Activated naive CD4-positive, alpha-beta T cell treated with anti-CD3 and anti-CD28 coated beads, Interleukin-2, amount 50 U/mL, for 72 hours (primary cell): ENCODE measurements at places on chromosomes 3 and 15.

DNA sequence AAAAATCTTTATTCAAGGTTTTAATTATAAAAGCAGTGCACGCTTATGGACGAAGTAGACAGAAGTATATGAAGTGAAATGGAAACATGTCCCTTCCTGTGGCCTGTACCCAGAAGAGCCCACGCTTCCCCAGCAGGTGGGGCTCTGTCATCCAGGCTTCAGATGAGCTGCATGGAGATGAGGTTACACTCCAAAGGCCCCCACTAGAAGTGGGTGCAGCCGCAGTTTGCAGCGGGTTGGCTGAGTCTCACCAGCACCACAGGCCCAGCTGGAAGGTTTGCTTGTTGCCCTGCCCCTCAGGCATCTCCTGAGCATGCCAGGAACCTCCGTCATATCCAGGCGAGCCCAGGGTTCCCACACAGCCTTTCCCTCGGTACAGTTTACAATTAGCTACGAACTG, 33.1 kb downstream of the PRR20G start:
- DNase-seq: no peak

DNA sequence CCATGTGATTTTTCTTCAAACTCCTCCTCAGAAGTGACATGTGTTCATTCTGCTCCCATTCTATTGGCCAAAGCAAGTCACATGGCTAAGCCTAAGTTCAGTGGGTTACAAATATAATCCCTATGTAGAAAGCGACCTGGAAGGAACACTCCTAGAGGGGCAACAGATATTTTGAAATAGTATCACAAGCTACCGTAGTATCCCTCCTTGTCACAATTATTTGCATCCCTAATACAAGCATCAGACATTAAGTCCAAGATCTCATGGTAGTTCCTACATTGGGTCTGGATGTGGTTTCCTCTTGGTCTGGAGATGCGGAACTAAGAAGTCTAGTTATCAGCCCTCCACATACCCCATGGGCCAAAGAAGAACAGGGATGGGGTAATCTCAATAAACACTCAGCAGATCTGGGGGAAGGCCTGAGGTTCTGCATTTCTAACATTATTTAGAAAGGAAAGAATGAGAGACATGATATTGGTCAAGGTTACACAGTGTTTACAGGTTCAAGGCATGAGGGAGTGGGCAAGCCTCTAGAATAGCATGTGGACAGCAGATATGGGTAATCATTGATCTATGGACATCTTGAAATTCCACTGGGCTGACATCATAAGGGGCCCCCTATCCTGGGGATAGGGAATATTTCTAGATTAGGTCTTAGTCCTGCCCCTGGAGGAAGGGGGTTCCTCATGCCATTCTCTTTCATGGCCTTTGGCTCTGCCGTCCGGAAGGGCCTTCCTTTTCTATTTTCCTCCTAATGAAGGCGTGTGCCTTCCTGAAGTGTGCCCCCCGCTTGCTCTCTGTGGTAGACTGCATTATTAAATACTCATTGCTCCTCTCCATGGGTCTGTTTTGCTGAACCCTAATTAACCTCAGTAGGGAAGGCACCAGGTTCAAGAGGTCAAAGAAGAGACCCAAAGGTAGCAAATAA, 17.8 kb upstream of the ABHD2 start:
- DNase-seq: no peak

GRCh38 chr15:58163985-58164384, 25.8 kb downstream of the AQP9 start:
- no peak for DNase-seq

DNA sequence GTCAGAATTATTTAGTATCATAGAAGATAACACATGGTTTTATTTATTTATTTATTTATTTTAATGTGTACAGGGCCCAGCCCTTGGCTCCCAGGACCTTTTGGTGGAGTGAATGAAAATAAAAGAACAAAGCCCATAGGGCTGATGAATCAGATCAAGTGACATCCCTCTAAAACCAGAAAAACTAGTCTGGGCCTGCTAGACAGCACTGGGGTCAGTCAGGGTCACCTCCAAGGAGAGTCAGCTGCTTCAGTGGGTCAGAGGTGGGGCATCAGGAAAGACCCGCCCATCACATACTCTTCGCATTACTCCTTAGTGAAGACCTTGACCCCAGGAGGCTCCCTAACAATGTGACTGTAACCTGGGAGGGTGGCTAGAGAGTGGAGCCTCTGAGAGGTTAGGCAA, 12.8 kb downstream of the PPCDC start:
- no peak for DNase-seq

GRCh38 chr15:36527235-36528162, 51.9 kb upstream of the CDIN1 start:
- no peak for DNase-seq

- DNase-seq: no peak
These were observed 150.2 kb downstream of the SMAD6 start for GRCh38 chr15:66852064-66852905.

DNA sequence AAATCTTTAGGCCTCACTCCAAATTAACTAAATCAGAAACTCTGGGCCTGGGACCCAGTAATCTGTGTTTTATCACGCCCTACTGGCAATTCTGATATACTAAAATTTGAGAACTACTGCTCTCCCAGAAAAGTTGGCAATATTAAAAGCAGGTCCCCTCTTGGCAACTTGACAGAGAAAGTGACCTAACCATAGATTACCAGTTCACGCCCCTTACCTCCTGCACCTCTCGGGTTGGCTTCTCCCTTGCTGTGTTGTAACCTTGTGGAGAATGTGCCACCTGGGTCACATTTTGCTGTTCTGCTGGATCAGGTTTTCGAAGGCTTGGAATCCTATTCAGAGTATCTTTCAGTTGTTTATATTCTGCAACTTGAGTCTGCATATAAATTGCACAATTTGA, 59.1 kb downstream of the GOLIM4 start:
- no peak for DNase-seq

GRCh38 chr3:182268711-182269110, 524.6 kb upstream of the ATP11B start:
- no peak for DNase-seq

- no peak for DNase-seq
These were observed 400.9 kb upstream of the MCTP2 start for GRCh38 chr15:93830221-93831080.

- DNase-seq: no peak
These were observed 43.5 kb downstream of the LPP start for GRCh38 chr3:188197388-188197847.

DNA sequence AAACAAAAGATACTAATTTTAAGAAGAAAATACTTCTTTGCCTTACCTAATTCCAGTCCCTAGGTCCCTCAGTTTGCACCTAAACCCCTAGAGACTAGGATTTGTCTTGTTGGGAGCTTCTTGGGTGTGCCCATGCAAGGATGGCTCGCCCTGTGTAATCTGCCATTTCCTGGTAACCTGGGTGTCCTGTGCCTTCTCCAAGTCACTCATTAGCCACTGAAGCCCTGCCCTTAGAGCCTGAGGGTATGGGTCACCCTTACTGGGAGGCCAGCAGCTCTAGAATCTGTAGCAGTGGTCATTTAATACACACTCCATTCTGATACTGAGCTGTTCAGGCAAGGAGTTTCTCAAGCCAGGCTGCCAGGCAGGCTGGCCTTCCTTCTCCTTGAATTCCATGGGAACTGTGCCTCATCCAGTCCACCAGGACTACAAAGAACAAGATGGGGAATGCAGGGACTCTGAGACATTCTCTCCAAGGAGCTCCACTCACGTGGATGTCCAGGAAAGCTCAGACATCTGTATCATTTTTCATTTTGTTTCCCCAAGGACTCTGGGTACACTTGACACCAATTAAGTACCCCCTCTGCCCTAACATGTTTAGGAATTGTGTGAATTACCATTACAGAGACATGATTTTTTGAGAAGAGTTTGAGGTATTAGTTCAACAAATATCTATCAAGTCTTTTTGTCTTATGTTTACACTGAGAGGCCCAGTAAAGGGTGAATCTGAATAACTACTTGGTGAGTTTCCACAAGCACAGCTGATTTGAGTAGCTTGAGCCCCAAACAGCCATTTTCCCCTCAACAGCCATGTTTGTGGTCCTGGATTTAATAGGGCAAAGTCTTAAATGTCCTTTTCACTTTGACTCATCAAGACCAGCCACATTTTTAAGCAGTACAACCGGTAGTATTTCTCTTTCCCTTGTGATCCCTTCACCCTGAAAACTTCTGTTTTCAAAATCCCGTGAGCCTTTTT, 52.6 kb downstream of the ARNT2 start:
- no peak for DNase-seq

DNA sequence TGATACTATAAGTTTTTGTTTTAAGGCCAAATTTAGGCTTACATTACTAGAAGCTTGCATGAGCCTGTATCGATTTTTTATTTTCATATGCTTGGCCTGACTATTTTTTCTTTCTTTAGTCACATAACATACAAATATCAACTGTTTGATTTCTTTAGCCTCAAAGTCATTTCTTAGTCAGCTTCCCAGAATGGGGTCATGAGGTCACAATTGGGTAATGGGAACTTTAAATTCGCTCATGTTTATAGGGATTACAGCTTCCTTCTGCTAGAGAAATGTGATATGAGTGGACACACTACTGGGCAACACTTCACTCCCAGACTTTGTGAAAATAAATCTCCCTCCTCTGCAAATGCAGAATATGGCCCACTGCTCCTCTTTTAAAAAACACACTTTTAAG, 9.1 kb upstream of the TIPARP start:
- DNase-seq: no peak

- DNase-seq: no peak
These were observed 657.3 kb upstream of the KCNMB2 start for GRCh38 chr3:177878957-177879356.

DNA sequence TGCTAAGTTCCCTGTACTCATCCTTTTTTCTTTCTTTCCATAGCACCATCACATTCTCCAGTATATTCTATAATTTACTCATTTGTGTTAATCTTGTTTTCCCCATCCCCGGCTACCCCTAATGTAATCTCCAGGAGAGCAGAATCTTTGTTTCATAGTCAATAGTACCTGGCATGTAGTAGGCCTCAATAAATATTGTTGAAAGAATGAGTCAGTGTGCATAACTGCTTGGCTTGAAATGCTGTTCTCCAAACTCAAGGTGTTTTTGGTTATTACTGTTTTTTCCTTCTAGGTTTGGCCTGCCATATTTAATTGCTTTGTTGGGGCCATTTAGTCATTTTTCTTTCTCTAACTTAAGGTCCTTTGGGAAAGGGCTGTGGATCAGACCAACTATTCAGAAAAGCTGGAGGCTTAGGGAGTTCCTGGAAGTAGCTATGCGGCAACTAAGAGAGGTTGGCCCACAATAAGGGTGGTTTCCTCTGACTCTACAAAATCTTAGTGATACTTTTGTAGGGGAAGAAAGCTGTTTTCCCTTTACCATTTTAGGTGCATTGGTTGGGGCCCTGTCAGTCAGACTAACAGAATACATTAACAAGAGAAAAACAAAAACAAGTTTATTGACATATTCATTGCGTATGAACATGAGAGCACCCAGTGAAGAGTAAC, 28.4 kb downstream of the KAT2B start:
- DNase-seq: no peak

GRCh38 chr3:10428406-10429091, 76.8 kb downstream of the ATP2B2 start:
- no peak for DNase-seq

DNA sequence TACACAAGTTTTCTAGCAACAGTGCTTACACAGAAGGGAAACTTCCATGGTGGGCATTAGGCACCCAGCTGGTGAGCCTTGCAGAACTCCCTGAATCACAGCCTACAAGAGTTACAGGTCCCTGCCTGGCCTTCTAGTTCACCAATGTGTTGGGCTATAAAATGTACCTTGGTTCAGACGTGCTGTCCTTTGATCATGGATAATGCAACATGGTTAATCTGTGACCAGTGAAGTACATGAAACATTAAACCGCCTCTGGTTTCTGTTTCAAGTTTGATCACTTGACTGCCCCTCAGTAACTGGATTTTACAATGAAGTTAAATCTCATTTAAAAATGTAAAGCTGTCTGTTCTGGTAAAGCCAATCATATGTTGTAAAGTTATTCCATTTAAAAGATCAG, 51.8 kb downstream of the FMN1 start:
- DNase-seq: no peak

GRCh38 chr3:126952983-126953660, 29.8 kb upstream of the PLXNA1 start:
- no peak for DNase-seq

DNA sequence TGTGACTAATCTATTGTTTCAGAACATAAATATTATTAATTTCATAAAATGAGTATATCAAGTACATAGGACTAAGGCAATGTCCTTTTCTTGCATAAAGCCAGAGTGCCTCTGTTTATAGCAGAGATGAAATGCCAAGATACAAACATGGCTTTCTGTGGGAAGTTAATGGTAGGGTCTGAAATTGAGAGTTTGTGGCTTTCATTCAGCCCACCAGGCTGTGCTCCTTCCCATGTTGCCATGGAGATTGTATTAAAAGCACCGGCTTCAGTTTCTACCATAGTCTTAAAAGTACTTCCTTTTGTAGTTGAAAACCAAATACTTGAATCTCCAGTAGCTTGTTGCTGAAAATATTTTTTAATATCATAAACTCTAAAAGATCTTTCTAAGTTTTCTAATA, 114.0 kb downstream of the LRRC28 start:
- no peak for DNase-seq

DNA sequence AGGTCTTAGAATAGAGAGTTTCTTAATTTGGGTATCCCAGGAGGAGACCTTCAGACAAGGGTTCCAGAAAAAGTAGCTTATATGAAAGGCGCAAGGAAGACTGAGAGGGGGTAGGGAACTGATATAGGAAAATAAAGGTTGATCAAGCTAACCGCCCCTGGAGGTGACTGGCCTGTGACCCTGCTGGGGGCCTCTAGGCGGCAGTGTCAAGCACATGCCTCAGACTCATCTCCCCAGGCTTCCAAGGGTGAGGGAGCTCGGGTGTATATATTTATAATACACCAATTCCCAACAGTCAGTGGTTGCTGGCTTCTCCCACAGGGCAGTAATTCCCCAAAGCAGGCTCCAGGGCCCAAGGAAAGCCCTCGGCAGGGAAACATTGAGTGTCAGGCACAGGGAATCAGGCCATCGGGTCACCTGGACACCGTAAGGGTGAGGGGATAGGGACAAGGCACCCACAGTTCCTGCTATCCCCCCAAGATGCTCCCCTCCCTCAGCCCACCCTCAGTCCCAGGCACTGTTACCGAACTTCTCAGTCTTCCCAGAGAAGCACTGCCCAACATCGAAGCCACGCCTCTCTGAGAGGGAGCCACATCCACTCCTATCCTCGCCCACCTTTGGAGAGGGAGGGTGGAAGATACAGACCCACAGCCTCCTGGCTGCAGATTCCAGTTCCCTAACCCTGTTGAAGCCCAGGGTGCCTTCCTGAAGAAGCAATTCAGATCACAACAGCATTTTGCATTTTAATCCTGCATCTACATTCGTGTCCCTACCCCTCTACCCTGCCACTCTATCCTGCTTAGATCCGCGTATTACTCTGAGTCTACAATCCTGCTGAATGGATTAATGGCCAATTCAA, 19.5 kb upstream of the CAV3 start:
- no peak for DNase-seq

GRCh38 chr3:136042608-136043221, 77.2 kb downstream of the PPP2R3A start:
- DNase-seq: no peak

GRCh38 chr3:4495294-4496086, 2.3 kb downstream of the ITPR1 start:
- DNase-seq: no peak

- peak; percentile 59 for DNase-seq
These were observed 6.5 kb upstream of the DNASE1L3 start for GRCh38 chr3:58217209-58217811.
